ENCODE measurements at places on chromosomes 3 and 15.

- no peak for DNase-seq
These were observed 1.3 kb downstream of the OCA2 start for GRCh38 chr15:28097656-28098359.

DNA sequence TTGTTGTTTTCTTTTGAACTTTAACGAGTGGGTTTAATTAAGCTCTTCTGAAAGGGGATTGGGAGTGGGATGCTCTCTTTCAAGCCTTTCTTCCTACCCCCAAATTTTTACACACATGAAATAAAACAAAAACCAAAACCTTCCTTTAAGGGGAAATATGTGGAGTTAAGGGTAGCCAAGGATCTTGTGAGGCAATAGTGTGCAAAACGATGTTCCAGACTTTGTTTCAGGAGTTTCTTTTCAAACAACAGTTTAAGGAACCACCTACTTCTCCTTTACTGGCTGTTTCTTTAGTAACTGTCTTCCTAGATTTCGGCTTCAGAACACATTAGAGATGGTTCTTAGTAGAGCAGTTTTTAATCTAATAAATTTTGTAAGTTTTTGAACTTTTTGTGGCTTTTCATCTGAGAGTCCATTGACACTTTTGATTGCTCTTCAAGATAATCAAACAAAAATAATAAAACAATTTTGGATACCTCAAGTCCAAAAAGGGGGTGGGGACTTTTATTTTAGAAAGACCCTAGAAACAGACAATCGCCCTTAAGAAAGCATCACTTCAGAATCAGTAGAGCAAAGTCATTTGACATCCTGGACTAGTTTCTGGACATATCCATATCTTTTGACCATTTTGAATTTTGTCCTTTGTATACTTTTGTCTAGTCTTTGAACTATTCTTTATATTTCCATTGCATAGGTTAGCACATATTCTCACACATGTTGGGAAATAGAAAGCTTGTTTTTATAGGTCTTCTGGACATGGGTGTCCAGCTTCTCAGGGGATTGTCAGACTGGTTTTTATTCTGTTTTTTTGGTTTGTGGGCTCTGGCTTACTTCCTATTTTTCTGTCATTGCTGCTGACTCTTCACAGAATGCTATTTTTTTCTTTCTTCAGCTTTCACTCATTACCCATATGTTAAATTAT is 6.0 kb downstream of the DIPK2A start:
- no peak for DNase-seq

DNA sequence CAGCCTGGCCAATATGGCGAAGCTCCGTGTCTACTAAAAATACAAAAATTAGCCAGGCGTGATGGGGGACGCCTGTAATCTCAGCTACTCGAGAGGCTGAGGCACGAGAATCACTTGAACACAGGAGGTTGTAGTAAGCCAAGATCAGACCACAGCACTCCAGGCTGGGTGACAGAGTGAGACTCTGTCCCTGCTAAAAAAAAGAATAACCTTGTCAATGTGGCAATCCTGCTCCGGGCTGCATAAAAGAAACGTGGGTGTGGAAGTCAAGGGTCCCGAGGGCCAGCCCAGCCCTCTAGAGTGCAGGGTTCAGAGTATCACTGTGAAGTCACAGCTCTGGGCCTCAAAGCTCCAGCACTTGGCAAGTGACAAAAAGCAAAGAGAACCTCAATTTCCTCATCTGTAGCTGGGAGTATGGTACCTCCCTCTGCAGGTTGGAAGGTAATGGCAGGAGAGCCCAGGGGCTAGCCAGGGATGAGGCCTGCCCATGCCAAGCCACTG is 73.5 kb upstream of the IQSEC1 start:
- no peak for DNase-seq

GRCh38 chr3:47384425-47384824 is 3.6 kb downstream of the PTPN23 start:
- DNase-seq: no peak

GRCh38 chr3:64450396-64450956 is 225.2 kb upstream of the PRICKLE2 start:
- no peak for DNase-seq

Measured in activated T-helper 1 cell treated with anti-CD3 and anti-CD28 coated beads, Interleukin-2, amount 50 U/mL, for 16 hours (primary cell).